ENCODE measurements at places on chromosomes 2 and 18. TPM values are rescaled to one million over a fixed set of nuclear protein-coding genes. Genes with fewer than 3 reads are reported as not detected.

Gene PIK3C3
- total RNA-seq, result 61.5 TPM

- H3K4me1 ChIP-seq, result peaks cover 14% of the 10 kb centered on the region
- peak; percentile 40 for DNase-seq
- no peaks in the 10 kb centered on the region for H3K36me3 ChIP-seq
- H3K27me3 ChIP-seq, result peaks cover 67% of the 10 kb centered on the region
- H3K4me3 ChIP-seq, result peak overlapping the region; percentile 72
- no peak overlapping the region for H3K27ac ChIP-seq
Measured at GRCh38 chr2:132668189-132668823, 1.7 kb downstream of the LYPD1 start.

DNA sequence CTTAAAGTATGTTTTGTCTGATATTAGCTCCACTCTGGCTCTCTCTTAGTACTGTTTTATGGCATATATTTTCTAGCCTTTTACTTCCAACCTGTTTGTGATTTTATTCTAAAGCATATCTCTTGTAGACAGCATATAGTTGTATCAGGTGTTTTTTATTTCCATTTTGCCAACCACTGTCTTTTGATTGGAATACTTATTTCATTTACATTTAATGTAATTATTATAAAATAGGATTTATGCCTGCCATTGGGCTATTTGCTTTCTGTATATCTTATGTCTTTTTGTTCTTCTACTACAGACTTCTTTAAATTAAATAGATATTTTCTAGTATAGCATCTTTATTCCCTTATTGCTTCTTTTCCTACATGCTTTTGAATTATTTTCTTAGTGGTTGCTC, 67.3 kb downstream of the LRRC30 start:
- H3K4me1 ChIP-seq, result no peaks in the 10 kb centered on the region
- no peaks in the 10 kb centered on the region for H3K36me3 ChIP-seq
- H3K4me3 ChIP-seq, result no peak overlapping the region
- H3K27me3 ChIP-seq, result no peaks in the 10 kb centered on the region
- DNase-seq, result no peak

Gene COL6A3
- total RNA-seq, result 1.0 TPM

GRCh38 chr2:19667085-19667484, 234.7 kb downstream of the TTC32 start:
- H3K36me3 ChIP-seq, result no peaks in the 10 kb centered on the region
- no peak overlapping the region for H3K4me3 ChIP-seq
- no peak for DNase-seq
- no peak overlapping the region for H3K27ac ChIP-seq
- peaks cover 2% of the 10 kb centered on the region for H3K4me1 ChIP-seq

Gene RUFY4
- total RNA-seq, result not detected

GRCh38 chr18:63155910-63156773, 163.4 kb downstream of the BCL2 start:
- no peak overlapping the region for H3K4me3 ChIP-seq
- no peak overlapping the region for H3K27ac ChIP-seq
- H3K4me1 ChIP-seq, result peaks cover 4% of the 10 kb centered on the region

GRCh38 chr18:79853303-79853992, 55.7 kb downstream of the KCNG2 start:
- peaks cover 26% of the 10 kb centered on the region for H3K27me3 ChIP-seq
- no peaks in the 10 kb centered on the region for H3K36me3 ChIP-seq
- H3K4me1 ChIP-seq, result peaks cover 1% of the 10 kb centered on the region
- peak; percentile 6 for DNase-seq
- H3K4me3 ChIP-seq, result no peak overlapping the region

- no peak within 1 kb of the TSS for H3K4me3 ChIP-seq
- peaks cover 21% of the 10 kb centered on the region for H3K27me3 ChIP-seq
- no peak within 1 kb of the TSS for H3K27ac ChIP-seq
- H3K36me3 ChIP-seq, result no peaks in the 10 kb centered on the region
Measured at GRCh38 chr2:100470182-100470581, at the start of gene NMS. TSS of gene NMS (plus strand) at chr2:100470482. CDS start at chr2:100470489, 7 bp downstream.

Gene BBS5
- 8.2 TPM for total RNA-seq

Gene EPB41L3
- 41.7 TPM for total RNA-seq

Gene HOXD11
- total RNA-seq, result not detected

Gene AP1S3
- total RNA-seq, result 11.5 TPM

Gene C2orf66
- 0.38 TPM for total RNA-seq

GRCh38 chr2:74198023-74198460, 373 bp upstream of the MTHFD2 start:
- peak overlapping the region; percentile 98 for H3K27ac ChIP-seq
- H3K27me3 ChIP-seq, result peaks cover 13% of the 10 kb centered on the region
- H3K4me3 ChIP-seq, result peak overlapping the region; percentile 93
- DNase-seq, result no peak

DNA sequence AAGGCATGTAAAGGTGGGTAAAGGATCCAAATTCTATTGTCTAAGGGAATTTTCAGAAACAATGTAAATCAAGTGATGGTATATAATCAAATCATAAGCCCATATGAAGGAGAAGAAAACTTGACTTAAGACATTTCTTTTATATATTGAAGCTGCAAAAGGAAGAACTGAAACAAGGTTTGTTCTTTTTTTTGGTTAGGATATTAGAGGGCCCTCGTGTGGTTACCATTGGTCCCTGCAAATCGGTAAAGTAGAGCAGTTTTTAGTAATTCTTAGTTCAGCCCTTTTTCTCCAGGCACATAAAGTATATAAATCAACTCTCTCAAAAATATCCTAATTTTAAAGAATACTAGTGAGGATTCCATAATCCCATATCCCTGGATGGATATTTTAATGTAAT, 105.6 kb upstream of the STK17B start:
- no peak overlapping the region for H3K27ac ChIP-seq
- H3K36me3 ChIP-seq, result peaks cover 7% of the 10 kb centered on the region
- H3K27me3 ChIP-seq, result no peaks in the 10 kb centered on the region
- H3K4me1 ChIP-seq, result peaks cover 21% of the 10 kb centered on the region
- DNase-seq, result no peak

DNA sequence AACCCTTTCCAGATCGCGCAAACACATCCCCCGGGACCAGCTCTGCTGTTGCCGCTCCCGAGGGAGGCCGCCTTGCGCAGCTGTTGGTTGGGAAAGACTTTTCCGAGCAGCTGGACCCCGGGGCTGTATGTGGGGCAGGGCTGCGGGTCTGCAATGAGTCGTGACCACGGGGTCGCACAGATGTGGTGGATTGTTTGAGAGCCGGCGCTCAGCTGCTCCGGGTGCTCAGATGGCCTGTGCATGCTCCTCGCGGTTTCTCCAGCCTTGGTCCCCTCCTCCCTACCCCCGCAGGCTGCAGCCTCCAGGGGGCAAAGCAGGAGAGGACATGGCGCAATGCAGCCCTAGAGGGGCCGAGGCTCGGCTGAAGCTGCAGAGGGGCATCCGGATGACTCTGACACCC, 105.2 kb upstream of the OTOS start:
- H3K36me3 ChIP-seq, result no peaks in the 10 kb centered on the region
- peaks cover 6% of the 10 kb centered on the region for H3K27me3 ChIP-seq
- no peak overlapping the region for H3K27ac ChIP-seq
- peaks cover 3% of the 10 kb centered on the region for H3K4me1 ChIP-seq

Gene MAP3K19
- total RNA-seq, result not detected

- DNase-seq, result no peak
- H3K36me3 ChIP-seq, result no peaks in the 10 kb centered on the region
- peaks cover 30% of the 10 kb centered on the region for H3K27me3 ChIP-seq
- no peak overlapping the region for H3K27ac ChIP-seq
- peaks cover 2% of the 10 kb centered on the region for H3K4me1 ChIP-seq
Measured at GRCh38 chr18:33444709-33445108, 4.2 kb upstream of the CCDC178 start.

- DNase-seq, result no peak
- no peaks in the 10 kb centered on the region for H3K27me3 ChIP-seq
- H3K4me3 ChIP-seq, result no peak overlapping the region
- H3K27ac ChIP-seq, result no peak overlapping the region
- no peaks in the 10 kb centered on the region for H3K36me3 ChIP-seq
- peaks cover 3% of the 10 kb centered on the region for H3K4me1 ChIP-seq
Measured at GRCh38 chr2:57450170-57450569, 596.4 kb upstream of the VRK2 start.

GRCh38 chr18:28904789-28905364, 727.9 kb upstream of the CDH2 start:
- no peaks in the 10 kb centered on the region for H3K27me3 ChIP-seq
- H3K4me1 ChIP-seq, result no peaks in the 10 kb centered on the region
- no peak overlapping the region for H3K27ac ChIP-seq
- DNase-seq, result no peak

DNA sequence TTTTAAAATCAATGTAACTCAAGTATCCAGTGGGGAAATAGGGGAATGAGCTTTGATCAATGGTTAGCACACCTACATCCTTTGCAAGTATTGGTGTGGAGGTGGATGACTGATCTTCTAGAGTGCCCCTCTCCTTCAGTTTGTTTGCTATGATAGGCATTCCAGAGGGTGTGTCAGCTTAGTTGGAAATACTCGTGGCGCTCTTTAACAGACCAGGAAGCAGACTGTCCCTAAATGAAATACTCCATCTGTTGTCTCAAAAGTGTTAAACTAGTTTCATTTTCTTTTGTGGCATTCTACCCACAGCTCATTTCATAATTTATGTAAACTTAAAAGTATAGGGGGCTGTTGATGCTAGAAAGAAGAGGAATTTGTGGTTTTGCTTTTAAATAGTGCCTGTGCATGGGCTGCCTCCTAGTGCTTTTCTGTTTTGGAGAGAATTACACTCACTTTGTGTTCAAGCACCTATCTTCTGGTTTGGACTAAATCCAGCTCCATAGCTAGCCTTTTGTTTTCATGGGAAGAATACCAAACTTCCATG, 66.2 kb downstream of the STAT1 start:
- H3K4me3 ChIP-seq, result no peak overlapping the region
- H3K27ac ChIP-seq, result no peak overlapping the region
- H3K27me3 ChIP-seq, result no peaks in the 10 kb centered on the region
- H3K4me1 ChIP-seq, result peaks cover 15% of the 10 kb centered on the region
- no peaks in the 10 kb centered on the region for H3K36me3 ChIP-seq
- no peak for DNase-seq

Gene RNF149
- 51.5 TPM for total RNA-seq

DNA sequence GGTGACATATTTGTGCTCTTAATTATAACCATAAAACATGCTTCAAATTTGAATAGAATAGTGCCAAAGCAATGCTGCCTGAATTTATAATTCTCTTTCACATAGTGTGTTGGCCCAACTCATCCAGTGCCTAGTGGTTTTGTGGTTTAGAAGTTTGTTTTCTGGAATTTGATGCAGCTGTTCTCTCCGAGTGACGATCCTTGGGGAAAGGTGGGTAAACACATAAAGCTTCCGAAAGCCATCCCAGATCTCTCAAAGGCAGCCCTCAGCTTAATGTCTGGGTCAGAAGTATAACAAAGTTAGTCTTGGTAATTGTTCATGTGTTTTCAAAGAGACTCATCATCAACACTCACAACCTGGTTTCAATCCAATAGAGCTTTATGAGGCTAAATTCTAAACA, 235.6 kb upstream of the CDH2 start:
- no peaks in the 10 kb centered on the region for H3K4me1 ChIP-seq
- H3K4me3 ChIP-seq, result no peak overlapping the region
- no peak overlapping the region for H3K27ac ChIP-seq
- DNase-seq, result no peak
- no peaks in the 10 kb centered on the region for H3K27me3 ChIP-seq

Gene ASB18
- not detected for total RNA-seq

DNA sequence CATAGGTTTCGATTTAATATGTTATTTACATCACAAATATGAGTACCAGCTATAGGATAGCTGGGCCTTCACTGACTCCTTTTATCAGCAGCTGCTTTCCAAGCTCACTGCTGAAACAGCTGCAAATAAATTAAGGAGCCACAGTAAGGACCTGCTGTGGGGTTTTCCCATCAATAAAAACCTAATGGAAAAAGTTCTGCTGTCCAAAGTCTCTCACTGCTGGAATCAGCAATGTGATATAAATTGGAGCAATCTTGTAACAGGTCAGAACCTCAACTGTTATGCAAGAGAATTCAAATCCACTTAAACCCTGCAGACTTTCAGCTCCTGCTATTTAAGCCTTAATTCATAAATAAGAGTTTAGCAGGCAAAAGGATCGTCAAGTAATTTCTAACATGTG, 61.3 kb downstream of the NEB start:
- no peak for DNase-seq
- no peaks in the 10 kb centered on the region for H3K4me1 ChIP-seq
- H3K27me3 ChIP-seq, result no peaks in the 10 kb centered on the region
- no peak overlapping the region for H3K27ac ChIP-seq
- H3K4me3 ChIP-seq, result no peak overlapping the region

Gene CFAP65
- total RNA-seq, result 0.67 TPM

Measured in progenitor cell of endocrine pancreas (in vitro differentiated cells).